ENCODE measurements at places on chromosomes 11 and 22. TPM values are rescaled to one million over a fixed set of nuclear protein-coding genes. Genes with fewer than 3 reads are reported as not detected.

Gene DEUP1
- 0.31 TPM for total RNA-seq

Gene MN1
- total RNA-seq, result 64.2 TPM

Gene NAA40
- 26.6 TPM for total RNA-seq

Gene ACTN3
- not detected for total RNA-seq

Gene NXPE1
- not detected for total RNA-seq

Gene RAG2
- total RNA-seq, result not detected

Gene TAF1D
- 179 TPM for total RNA-seq

Gene DEFB108B
- not detected for total RNA-seq

Gene SCGB1A1
- not detected for total RNA-seq

Gene OR51B2
- total RNA-seq, result 2.2 TPM

Gene GRAP2
- total RNA-seq, result 3.4 TPM

Gene C11orf16
- not detected for total RNA-seq
